ENCODE measurements at places on chromosomes 4 and X.

GRCh38 chr4:34664051-34664450 is 1580.3 kb downstream of the ARAP2 start:
- DNase-seq = no peak

DNA sequence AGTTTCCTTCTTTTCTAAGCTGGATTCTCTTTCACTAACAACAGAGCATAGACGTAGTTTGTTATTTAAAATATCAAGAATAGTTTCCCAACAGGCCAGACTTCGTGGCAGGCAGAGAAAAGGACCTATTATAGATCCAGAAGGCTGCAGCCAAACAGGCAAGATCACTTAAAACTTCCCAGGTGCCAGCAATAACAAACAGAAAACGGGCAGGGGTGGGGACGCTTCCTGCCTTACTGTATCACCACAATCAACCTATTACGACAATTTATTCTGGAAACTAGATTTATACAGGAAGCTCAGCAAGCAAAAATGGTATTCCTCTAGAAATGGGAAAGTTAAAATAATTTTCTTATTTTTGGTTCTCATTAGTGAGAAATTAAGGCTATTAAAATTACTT is 22.1 kb downstream of the RWDD4 start:
- DNase-seq = no peak

DNA sequence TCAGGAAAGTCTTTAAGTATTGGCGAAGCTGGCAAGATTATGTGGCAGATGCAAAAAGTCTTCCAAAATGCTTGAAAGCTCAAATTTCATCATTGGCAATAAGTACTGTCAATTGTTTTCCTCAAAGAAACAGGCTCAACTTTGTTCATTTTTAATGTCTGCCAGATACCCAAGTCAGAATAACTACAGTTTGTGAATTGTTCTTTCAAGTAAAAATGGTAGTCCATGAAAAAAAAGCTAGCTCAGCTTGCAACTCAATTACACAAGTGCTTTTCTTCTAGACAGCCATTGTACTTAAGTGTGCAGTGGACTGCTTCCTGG is 70.5 kb downstream of the AFF1 start:
- no peak for DNase-seq

DNA sequence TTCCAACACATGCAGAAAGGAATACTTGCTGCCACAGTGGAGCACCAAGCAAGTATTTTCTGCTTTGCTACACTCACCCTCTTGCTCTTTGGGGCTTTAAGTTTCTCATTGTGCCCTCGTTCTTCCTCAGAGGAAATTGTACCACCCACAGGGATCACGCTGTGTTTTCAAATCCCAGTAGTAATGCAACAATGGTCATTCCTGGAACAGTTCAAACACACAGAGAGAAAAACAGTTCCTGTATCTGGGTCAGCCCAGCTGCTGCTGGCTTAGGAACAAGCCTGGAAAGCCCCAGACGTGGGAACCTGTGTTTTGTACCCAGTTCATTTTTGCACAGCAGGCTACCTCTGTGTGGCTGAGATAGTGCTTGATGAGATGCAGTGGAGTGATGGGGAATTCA is 907.8 kb downstream of the STPG2 start:
- no peak for DNase-seq

DNA sequence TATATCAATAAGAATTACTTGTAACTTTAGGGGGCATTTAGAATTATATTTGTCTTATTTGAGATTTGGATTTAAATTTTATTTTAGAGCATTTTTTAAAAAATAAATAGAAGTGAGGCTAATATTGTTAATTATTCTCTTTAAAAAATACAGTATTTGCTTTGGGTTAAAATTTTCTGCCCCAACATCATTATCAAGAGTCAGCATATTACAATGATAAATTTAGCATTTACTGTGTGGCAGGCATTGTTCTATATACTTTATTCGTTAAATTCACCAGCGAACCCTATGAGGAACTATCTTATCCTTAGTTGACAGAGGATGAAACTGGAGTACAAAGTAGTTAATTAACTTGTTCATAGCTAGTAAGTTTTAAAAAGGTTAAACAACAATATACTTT is 34.0 kb downstream of the UBE2K start:
- DNase-seq = no peak

DNA sequence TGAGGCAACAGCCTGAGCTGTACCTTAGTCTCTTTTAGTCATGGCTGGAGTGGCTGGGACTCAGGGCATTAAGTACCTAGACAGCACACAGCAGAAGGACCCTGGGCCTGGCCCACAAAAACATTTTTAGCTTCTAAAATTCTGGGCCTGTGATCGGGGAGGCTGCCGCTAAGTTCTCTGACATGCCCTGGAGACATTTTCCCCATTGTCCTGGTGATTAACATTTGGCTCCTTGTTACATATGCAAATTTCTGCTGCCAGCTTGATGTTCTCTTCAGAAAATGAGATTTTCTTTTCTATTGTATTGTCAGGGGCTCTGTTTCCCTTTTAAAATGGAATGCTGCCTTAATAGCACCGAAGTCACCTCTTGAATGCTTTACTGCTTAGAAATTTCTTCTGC is 952.4 kb downstream of the TRAM1L1 start:
- no peak for DNase-seq

- DNase-seq = peak; percentile 3
Observed at GRCh38 chr4:75432683-75433082, 81.5 kb downstream of the RCHY1 start.

DNA sequence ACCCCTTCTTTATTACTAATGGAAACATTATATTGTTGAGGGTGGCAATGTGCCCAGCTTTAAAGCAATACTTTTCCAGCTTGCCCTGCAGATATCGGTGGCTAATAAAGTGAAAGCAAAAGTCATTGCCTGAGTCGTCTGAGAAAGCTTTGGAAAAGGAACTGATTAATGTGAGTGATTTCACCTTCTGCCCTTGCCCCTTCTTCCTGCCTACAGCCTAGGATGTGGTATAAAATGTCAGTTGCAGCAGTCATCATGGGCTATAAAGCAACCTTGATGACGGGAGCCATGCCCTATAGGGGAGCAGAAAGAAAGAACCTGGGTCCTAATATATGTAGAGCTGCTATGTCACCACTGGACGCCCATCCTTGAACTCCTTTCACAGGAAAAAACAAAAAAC is 132.4 kb upstream of the USP9X start:
- no peak for DNase-seq

GRCh38 chr4:142358656-142359055 is 487.4 kb downstream of the INPP4B start:
- DNase-seq = peak; percentile 91

All from trophoblast cell (in vitro differentiated cells and primary cell).